ENCODE measurements at places on chromosomes 12 and 14. TPM values are rescaled to one million over a fixed set of nuclear protein-coding genes. Genes with fewer than 3 reads are reported as not detected.

Gene RPL36AL
- 195 TPM for total RNA-seq

Gene CBLN3
- 4.2 TPM for total RNA-seq

Gene P2RX2
- not detected for total RNA-seq

Gene MCRS1
- 42.9 TPM for total RNA-seq

Gene KCNMB4
- total RNA-seq = 1.6 TPM
